LNCaP clone FGC (cell line): ENCODE measurements at places on chromosomes 2 and 18.

- no peak for DNase-seq
Observed at GRCh38 chr2:149012545-149012944, 26.0 kb upstream of the LYPD6B start.

GRCh38 chr2:20957788-20958525 lies 85.9 kb downstream of the APOB start:
- DNase-seq: no peak

- DNase-seq: no peak
Observed at GRCh38 chr18:13246121-13246520, 27.6 kb downstream of the LDLRAD4 start.

- no peak for DNase-seq
Observed at GRCh38 chr2:226115102-226115831, 684.4 kb downstream of the IRS1 start.

- DNase-seq: no peak
Observed at GRCh38 chr2:177044671-177045070, 167.9 kb upstream of the HNRNPA3 start.
